Activated CD8-positive, alpha-beta T cell treated with anti-CD3 and anti-CD28 coated beads for 36 hours (primary cell): ENCODE measurements at places on chromosomes 7 and 10.
A peak's percentile ranks its signal among the peaks of the same experiment; 100 is the strongest.

DNA sequence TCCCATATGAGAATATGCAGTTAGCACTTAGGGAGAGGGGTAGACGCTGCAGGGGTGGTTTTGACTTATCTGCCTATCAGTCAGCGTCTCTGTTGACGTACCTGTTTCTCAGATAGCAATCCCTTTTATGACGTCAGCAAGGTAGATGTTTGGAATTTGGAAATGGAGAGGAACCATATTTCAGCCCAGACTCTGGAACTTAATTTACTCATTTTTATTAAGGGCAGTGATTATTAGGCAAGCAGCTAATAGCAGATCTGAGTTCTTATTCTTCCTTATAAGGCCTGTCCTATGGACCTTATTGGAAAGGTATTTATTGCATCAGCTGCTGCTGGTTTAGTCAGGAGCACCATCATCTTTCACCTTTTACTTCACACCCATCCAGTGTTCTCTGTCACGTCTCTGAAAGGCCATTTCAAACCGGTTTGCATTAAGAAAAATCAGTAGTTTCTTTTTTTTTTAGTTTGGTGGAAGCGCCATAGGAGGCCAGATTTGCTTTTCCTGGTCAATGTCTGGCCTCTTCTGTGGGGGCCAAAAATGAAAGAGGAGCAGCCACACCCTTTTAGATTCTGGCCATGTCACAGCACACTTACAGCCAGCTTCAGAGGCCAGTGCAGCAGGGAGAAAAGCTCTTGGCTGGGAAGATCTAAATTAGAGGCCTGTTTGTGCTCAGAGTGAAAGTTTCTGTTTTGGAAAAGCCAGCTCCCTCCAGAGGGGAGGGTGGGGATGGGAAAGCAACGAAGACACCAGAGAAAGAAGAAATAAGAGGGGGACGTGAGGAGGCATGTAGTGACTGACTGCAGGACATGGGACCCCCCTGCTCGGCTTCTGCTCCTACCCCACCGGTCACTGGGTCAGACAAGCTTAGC, 146.3 kb downstream of the TCF7L2 start:
- no peak for DNase-seq

GRCh38 chr10:42984761-42985325, 92.0 kb upstream of the RET start:
- DNase-seq: no peak

- no peak for DNase-seq
These were observed 61.7 kb downstream of the CSGALNACT2 start for GRCh38 chr10:43199684-43200537.

- DNase-seq: no peak
These were observed 1.9 kb upstream of the SGMS1 start for GRCh38 chr10:50625649-50626132.

DNA sequence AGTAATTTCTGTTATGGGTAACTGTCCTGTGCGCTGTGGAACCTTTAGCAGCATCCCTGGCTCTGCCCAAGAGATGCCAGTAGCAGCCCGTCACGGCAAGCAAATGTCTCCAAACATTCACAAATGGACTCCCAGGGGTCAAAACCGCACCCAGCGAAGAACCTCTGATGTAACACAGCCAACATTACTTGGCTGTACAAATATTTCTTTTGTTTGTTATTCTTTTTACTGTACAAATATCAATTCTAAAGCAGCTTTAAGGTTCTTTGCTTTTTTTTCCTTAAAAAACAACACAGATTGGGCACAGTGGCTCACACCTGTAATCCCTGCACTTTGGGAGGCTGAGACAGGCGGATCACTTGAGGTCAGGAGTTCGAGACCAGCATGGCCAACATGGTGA, 182.5 kb downstream of the KMT2E start:
- no peak for DNase-seq

DNA sequence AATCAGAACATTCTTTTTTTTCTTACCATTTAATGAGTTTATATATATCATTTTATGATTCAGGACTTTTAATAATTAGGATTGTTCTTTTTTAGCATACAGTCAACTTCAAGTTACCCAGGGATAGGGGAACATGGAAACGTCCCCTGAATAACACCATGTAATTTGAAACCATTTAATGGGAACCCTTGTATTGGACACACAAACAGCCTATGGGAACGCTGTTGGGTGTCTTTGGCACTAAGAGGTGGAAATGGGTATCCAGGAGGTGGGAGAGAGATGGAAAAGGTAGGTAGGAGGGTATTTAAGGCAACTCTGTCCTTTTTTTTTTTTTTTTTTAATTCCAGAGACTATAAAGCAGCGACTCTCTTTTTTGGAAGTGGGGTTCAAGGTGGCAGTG, 2.6 kb downstream of the LUC7L2 start:
- no peak for DNase-seq

DNA sequence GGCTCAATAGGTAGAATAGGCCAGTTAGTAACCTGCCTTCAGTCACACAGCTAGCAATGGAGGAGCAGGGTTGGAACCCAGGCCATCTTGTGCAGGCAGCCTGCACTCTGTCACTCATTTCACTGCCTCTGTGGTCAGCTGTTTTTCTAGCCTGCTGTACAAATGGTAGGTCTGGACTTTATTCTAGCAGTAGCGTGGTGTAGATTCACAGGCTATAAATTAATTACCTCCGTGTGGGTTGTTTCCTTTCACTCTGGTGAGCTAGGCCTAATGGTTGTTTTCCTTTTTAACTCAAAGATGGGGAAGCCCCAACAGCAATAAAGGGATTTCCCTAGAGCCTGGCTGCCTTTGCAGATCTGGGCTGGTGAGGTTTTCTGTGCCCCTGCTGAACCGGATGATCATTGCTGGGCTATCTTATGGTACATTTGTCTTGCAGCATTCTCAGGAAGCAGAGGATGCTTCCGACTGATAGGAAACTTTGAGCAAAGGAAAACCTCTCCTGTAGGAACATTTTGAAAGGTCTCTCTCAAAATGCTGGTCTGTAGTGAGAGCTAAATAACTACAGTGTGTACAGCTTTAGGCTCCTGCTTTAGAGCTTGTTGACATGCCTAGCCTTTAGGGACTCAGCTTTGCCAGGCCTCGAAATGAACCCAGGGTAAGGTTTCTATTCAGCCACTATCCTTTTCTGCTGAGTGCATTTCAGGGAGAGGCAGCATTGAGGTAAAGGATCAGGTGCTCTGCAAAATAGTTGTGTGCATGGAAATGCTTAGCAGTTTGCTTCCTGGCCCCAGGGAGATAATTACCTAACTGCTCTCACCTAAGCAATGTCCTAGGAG, 157.4 kb downstream of the ST7 start:
- peak; percentile 77 for DNase-seq

- no peak for DNase-seq
These were observed 49.7 kb downstream of the TSPAN15 start for GRCh38 chr10:69500864-69501468.

DNA sequence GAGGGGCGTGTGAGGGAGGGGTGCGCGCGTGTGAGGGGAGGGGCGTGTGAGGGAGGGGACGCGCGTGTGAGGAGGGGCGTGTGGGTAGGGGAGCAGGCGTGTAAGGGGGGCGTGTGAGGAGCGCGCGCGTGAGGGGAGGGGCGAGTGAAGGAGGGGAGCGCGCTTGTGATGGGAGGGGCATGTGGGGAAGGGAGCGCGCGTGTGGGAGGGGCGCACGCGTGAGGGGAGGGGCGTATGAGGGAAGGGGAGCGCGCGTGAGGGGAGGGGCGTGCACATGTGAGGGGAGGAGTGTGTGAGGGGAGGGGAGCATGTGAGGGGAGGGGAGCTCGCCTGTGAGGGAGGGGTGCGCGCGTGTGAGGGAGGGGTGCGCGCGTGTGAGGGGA, 19.1 kb downstream of the MXI1 start:
- peak; percentile 91 for DNase-seq

GRCh38 chr10:121352231-121352855, 245.9 kb downstream of the FGFR2 start:
- DNase-seq: no peak

DNA sequence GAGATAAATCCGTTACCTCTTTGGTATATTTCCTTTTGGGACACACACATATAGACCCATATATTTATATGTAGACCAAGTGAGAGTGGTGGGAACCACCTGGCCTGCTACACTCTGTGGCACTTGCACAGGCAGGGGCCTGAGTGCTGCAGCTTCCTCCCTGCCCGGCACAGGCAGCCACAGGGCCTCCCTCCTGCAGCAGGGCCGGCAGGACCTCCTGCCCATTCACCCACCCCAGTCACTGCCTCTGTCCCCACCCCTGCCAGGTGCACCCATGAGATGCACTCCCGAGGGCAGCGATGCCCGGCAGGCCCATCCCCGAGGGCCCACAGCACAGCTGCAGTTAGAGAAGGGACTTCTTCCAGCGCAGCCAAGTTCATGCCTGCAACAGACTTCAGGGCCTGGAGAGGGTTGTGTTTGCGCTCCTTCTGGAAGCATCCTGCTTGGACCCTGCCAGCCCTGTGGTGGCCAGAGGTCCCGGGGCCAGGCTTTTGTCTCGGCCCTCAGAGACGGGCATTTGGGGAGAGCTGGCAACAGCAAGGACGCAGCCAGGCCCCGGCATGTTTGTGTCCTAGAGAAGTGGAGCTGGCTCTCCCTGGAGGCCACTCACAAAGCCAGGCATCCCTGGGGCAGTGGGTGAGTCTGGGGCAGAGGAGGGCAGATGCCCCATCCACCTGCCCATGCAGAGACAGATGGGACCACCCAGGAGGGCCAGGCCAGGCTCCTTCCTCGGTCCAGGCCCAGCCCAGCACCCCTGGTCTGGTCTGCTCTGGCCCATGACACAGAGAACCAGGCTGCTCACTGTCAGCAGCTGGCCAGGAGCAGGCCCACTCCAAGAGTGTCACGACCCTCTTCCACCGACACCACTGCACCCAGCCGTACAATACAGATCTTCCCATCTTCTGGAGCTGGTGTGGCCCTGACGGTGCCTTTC, 41.4 kb downstream of the PWWP2B start:
- no peak for DNase-seq

GRCh38 chr10:128938558-128938957, 528.5 kb upstream of the MGMT start:
- no peak for DNase-seq

- no peak for DNase-seq
These were observed 94.8 kb upstream of the ZNF804B start for GRCh38 chr7:88664630-88665233.

DNA sequence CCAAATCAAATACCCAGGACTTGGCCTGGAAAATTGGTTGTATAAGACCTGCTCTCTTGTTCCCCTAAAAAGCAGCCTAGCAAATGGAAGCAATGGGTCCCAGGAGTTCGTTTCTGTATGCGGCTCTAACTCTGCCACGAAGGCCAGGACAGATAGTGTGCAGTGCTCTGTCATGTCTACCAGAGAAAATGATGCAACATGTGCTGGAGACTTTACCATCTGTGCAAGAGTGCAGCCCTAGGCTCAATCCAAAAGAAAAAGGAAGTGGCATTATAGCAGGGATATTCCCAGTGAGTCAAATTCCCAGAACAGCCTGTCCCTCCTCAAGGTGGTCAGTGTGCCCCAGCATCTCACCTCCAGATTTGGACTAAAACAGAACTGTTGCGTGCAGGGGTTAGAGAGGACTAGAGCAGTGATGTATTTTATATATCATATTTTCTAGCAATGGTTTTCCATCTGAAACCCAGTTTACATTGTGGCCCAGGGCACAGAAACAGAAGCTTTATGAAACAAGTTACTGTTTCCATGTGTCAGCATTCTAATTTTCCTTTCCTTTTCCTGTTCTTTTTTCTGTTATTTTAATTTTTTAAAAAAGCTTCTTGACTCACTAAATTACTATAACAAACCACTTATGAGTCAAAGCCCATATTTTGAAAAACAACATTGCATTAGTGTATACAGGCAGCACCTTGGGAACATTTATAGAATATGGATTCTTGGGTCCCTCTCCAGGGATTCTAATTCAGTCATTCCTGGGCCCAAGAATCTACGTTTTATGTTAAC, 311.2 kb downstream of the RNLS start:
- peak; percentile 38 for DNase-seq

DNA sequence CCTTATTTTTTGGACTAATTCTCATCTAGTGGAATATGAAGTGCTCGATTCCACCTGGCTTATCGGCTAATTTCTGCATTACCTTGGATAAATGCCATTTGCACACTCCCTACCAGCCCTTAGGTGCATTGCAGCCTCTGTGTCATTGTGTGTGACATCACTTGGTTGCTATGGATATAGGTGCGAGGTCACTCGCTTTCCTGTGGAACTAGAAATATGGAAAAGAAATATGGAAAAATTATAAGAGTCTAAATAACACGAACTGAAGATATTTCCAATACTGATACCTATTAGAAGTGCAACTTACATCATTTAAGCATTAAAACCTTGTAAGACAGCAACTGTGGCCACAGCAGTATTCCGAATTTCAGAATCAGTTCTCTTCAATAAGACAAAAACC, 2.0 kb downstream of the YWHAG start:
- DNase-seq: no peak

- no peak for DNase-seq
These were observed at the start of gene LDB3 for GRCh38 chr10:86668297-86669165. Gene LDB3 (plus strand): TSS chr10:86668511. CDS start chr10:86668692, 181 bp downstream.

DNA sequence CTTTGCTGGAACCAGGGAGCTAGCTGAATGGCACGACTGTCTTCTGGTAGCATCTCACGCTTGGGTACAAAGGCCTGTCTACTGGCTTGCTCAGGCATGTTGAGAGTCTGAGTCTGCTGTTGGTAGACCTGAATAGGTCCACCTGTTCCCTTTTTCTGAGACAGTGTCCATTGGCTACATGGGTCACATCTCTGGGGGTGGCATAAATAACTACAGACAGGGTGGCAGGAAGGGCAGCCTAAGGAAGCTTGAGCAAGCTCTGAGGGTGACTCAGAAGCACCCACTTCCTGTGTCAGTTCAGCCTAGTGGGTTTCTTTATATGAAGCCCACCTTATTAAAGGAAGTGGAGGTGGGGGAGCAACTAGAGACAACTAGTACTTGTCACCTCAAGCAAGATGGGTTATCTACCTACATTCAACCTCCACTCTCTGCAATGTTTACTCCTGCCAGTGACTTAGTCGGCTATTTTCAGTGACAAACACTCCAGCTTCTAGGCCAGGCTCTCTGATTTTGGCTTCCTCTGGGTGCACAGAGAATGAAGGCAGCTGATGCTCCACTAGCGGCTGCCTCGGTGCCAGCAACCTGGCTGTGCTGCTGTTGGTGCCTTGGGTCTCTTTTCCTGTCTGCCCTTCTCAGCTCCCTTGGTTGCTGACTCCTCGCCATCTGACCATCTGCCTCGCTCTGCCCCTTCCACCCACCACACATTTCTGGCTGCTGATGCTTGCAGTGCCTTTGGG, 5.7 kb upstream of the ZYX start:
- DNase-seq: peak; percentile 73

DNA sequence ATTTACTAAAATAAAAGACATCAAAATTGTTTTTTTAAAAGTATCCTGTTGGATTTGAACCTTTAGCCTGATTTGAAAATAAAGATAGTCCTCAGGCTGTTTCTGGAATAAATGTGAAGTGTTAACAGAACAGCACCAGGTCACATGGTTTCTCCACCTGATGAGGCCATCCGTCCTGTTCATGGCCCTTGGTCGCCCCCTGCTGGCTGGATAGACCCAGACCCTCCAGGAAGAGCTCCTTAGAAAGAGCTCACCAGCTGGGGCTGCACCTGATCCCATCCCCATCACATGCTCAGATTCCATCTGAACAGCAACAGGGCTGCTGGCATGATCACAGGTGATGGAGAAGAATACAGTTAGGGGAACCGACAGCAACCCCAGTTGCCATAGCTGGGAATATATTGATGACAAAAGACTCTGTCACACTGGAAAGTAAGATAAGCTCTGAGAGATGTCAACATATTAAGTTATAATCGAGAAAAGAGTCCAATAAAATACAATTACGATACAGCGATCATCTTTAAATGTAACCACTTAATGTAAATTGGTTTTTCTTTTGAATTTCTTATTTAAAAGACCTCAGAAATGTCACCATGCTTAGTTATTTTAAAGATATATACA, 4.8 kb downstream of the OR2A14 start:
- DNase-seq: peak; percentile 97
